ENCODE measurements at places on chromosomes 7 and 10. TPM values are rescaled to one million over a fixed set of nuclear protein-coding genes. Genes with fewer than 3 reads are reported as not detected.

The SCIN gene
- total RNA-seq: 1.7 TPM

DNA sequence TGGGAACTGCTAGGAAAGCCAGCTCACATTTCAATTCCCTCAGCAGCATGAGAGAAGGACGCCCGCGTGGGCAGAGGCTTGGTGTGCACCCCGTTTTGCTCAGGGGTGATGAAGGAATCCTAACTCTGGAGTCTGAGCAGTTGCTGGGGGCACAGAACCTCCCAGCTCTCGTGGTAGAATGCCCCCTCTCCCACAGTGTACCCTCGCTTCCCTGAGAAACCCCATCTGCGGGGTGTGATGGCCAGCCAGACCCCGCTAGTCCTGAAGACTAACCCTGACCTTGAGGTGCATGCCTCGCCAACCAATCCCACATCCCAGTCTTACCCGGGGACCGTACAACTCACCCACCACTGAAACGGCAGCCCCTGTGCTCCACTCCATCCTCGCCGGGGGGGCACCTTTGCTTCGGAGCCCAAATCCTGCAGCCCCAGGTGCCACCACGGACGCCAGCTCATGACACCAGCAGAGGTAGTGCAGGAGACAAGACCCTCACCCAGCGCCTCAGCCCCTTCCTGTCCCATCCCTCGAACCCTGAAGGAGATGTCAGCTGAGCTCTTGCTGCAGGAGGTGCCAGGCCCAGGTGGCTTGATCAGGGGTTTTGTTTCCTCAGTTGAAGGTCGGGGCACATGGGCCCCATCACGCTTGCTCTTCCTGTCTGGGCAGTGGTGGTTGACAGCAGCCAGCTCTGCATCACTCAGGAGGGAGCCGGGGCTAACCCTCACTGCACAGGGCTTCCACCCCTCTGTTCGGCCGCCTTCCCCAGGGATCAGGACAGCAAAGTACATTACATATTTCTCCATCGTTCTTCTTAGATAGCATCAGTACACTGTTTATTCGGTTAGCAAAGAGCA is 236.5 kb downstream of the MGMT start:
- DNase-seq: no peak

The ORAI2 gene
- total RNA-seq: 61.2 TPM

The SYT15 gene
- total RNA-seq: 0.79 TPM
